Stimulated activated CD4-positive, alpha-beta T cell treated with anti-CD3 and anti-CD28 coated beads, Interleukin-4, amount 100 ng/mL, for 24 hours (primary cell): ENCODE measurements at places on chromosomes 1 and 21.

DNA sequence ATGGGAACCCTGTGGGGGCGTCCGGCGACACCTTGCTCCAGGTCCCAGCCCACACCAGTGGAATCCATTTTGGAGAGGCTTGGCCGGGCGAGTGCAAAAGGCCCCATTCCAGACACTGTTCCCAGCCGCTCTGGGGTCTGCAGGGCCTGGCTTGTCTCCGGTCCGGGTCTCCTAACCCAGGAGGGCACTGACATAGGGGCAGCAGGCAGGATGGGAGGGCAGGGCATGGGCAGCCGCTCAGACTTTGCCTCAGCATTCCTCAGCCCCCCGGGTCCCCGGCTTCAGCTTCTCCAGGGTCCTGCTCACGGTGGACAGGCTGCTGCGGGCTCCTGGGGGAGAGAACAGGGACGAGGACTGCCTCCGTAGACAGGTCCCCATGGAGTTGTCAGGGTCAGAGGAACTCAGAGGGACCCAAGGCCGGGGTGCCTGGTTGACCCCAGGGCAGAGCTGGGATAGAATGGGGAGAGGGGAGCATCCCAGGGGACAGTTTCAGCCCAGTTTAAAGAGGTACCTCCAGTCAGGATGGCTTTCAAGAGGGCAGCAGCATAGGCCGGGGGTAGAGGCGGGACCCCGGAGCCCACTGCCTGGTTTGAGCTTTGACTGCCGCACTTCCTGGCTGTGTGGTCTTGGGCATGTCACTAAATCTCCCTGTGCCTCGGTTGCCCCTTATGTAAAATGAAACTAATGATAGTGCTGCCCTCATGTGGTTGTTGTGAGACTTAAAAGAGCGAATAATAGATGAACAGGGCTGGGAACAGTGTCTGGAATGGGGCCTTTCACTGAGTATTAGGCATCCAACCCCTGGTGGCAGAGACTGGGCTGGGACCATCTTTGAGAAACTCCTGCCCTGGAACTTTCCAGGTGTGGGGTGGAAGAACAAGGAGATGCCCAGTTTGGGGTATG, 3.7 kb downstream of the KNCN start:
- no peak for DNase-seq

GRCh38 chr1:35539824-35540261, 17.4 kb downstream of the KIAA0319L start:
- no peak for DNase-seq

GRCh38 chr1:14117700-14118099, 417.7 kb downstream of the PRDM2 start:
- no peak for DNase-seq

DNA sequence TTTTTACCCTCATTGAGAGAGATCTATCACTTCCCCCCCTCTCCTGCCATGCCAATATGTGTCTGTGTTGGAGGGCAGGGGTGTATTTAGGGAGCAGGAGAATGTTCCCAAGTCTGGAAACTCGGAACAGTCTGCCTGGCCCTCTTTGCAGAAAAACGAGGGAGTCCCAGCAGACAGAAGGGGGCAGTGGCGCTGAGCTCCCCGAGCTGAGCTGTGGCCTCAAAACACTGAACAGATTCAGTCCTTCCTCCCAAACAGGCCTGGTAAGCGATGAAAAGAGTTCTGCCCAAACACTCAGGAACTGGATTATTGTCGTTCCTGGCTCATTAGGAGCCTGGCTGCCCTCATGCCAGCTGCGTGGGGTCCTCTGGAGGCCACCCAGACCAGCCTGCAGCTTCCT, 981 bp downstream of the CLDN14 start:
- no peak for DNase-seq

DNA sequence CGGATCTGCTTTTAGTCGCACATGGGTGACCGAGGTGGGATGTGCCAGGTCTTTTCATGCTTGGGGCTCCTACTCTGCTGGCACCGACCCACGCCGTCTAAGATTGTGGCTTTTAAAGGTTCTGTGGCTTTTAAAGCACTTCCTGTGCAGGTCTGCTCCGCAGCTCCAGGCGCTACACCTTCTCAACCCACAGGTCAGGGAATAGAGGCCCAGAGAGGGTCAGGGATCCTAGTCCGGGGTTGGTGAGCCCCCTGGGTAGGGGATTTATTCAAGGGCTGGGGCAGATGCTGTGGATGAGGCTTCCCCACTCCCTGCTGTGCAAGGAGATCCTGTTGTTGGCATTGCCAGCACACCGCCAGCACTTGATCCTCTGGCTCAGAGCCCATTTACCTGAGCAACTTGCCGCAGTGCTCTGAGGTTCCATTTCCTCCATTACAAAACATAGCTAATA, 212.8 kb upstream of the RAB4A start:
- DNase-seq, result peak; percentile 33
